Right atrium auricular region (tissue), 2 donors: ENCODE measurements at places on chromosomes 5 and 9. TPM values are rescaled to one million over a fixed set of nuclear protein-coding genes. Genes with fewer than 3 reads are reported as not detected.

CRHBP gene
- total RNA-seq: 0.37 TPM

ACOT12 gene
- total RNA-seq: not detected

MEF2C gene
- total RNA-seq: 36.1 TPM

SLC25A48 gene
- total RNA-seq: not detected

DRD1 gene
- not detected for total RNA-seq

CDC20B gene
- not detected for total RNA-seq

SERF1A gene
- total RNA-seq: 6.2 TPM

ACTBL2 gene
- not detected for total RNA-seq

TOR2A gene
- 3.9 TPM for total RNA-seq

ORM1 gene
- not detected for total RNA-seq

NKD2 gene
- 2.4 TPM for total RNA-seq

POU5F2 gene
- 0.52 TPM for total RNA-seq

FCN2 gene
- not detected for total RNA-seq

C7 gene
- 687 TPM for total RNA-seq

HAVCR1 gene
- not detected for total RNA-seq

RFX3 gene
- 2.7 TPM for total RNA-seq

GABRP gene
- 0.16 TPM for total RNA-seq

IL4 gene
- not detected for total RNA-seq

CLIC3 gene
- 11.8 TPM for total RNA-seq

KLHL9 gene
- total RNA-seq: 10.7 TPM

PCDHGA8 gene
- 5.0 TPM for total RNA-seq

DNAJC21 gene
- 50.8 TPM for total RNA-seq

THOC3 gene
- total RNA-seq: 11.4 TPM

ADAMTS6 gene
- total RNA-seq: 2.2 TPM

SEMA4D gene
- 22.1 TPM for total RNA-seq

RASEF gene
- total RNA-seq: not detected

PCDHB8 gene
- total RNA-seq: 1.7 TPM

IPO11 gene
- 19.2 TPM for total RNA-seq

SLC46A2 gene
- not detected for total RNA-seq

ERCC8 gene
- 6.0 TPM for total RNA-seq

NME5 gene
- total RNA-seq: 3.8 TPM

IRX4 gene
- total RNA-seq: not detected

F2R gene
- total RNA-seq: 16.1 TPM

KDM4C gene
- total RNA-seq: 11.0 TPM

MGAT4B gene
- total RNA-seq: 77.1 TPM

MZB1 gene
- 1.3 TPM for total RNA-seq

PCDHA6 gene
- total RNA-seq: 0.82 TPM

FAM81B gene
- total RNA-seq: 3.5 TPM

TIMD4 gene
- 0.71 TPM for total RNA-seq

FAXDC2 gene
- total RNA-seq: 24.6 TPM

AGXT2 gene
- total RNA-seq: not detected

CCL19 gene
- total RNA-seq: 0.63 TPM

MYMK gene
- total RNA-seq: not detected
